Activated gamma-delta T cell (primary cell): ENCODE measurements at places on chromosomes 11 and 22.

DNA sequence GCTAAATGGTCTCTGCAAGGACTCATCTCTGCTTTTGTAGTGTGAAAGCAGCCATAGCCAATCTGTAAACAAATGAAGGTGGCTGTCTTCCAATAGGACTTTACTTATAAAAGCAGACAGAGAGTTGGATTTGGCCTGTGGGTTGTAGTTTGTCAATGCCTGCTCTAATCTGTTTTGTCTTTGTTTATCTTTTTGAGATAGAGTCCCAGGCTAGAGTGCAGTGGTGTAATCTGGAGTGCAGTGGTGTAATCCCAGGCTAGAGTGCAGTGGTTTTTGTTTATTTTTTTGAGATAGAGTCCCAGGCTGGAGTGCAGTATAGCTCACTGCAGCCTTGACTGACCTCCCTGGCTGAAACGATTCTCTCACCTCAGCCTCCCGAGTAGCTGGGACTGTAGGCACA, 8.6 kb downstream of the PPP6R3 start:
- no peak for DNase-seq

GRCh38 chr22:41382098-41382578, 396 bp downstream of the TEF start:
- DNase-seq: peak; percentile 55

- DNase-seq: no peak
These were observed 47.2 kb upstream of the ADA2 start for GRCh38 chr22:17266251-17266971.

- no peak for DNase-seq
These were observed 28.5 kb upstream of the PAK1 start for GRCh38 chr11:77502346-77502905.
